SJCRH30 (cell line): ENCODE measurements at places on chromosomes 2 and 18. TPM values are rescaled to one million over a fixed set of nuclear protein-coding genes. Genes with fewer than 3 reads are reported as not detected.

The MRPL33 gene
- 180 and 212 TPM in 2 replicates for total RNA-seq

The FABP1 gene
- 0.32 TPM in 1 of 2 replicates, not detected in the other for total RNA-seq

The CABLES1 gene
- total RNA-seq: 21.9 and 22.8 TPM in 2 replicates

The FAP gene
- 1.1 and 3.6 TPM in 2 replicates for total RNA-seq

The TRPM8 gene
- total RNA-seq: 0.10 and 0.18 TPM in 2 replicates

The LINC00305 gene
- not detected in 2 replicates for total RNA-seq

The ACADL gene
- 1.2 and 1.6 TPM in 2 replicates for total RNA-seq

The NYAP2 gene
- total RNA-seq: 0.46 and 0.69 TPM in 2 replicates

The RNF103 gene
- 23.4 and 29.3 TPM in 2 replicates for total RNA-seq

The LOXL3 gene
- 16.8 and 19.0 TPM in 2 replicates for total RNA-seq

The RBMS1 gene
- 79.2 and 86.6 TPM in 2 replicates for total RNA-seq

The QPCT gene
- total RNA-seq: 3.1 and 3.2 TPM in 2 replicates

The RGPD3 gene
- total RNA-seq: not detected in 2 replicates

DNA sequence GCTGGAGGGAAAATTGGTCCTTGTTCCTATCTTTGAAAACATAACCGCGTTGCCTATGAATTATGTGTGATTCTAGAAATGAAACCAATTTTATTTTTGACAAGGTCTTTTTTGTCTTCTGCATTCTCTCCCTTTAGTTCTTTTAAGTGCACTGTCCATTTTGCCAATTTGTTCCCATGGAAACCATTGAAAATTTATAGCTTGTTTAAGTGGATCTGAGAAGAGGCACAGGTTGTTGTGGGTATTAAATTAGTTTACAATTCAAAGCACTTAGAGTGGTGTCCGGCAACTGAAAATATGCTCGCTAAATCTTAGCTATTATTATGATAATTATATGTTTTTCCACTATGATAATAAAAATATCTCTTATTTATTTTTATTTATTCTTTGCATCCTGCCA lies 107.5 kb upstream of the FSHR start:
- no peak for DNase-seq

DNA sequence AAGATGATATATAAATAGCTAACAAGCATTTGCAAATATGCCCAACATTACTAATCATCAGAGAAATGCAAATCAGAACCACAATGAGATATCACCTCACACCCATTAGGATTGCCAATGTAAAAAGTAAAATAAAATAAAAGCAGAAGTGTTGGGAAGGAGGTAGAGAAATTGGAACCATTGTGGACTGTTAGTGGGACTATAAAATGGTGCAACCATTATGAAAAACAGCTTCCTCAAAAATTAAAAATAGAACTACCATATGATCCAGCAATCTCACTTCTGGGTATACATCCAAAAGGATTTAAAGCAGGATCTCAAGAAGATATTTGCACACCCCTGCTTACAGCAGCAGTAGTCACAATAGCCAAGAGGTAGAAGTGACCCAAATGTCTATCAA lies 99.8 kb upstream of the DAPL1 start:
- DNase-seq: no peak

DNA sequence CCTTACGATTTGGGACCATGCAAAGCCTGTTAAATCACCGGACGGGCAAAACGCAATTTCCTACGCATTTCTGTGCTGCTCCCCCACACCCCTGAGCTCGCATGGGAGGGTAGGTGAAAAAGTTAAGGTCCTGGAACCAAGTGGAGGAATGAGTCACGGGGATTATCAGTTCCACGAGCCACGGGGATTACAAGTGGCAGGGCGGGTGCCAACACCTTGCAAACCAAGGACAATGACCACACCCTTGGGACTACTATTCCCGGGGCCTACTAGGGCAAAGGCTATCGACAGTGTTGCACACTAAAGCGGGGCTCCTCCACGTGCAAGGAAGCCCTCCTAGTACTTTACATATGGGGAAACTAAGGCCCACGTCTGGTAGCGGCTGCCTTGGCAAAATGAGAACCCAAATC lies 447 bp downstream of the RETSAT start:
- DNase-seq: peak; percentile 37

GRCh38 chr2:206341396-206341795 lies 66.9 kb downstream of the ZDBF2 start:
- DNase-seq: no peak

- DNase-seq: no peak
Observed at GRCh38 chr18:58049000-58049688, 5.1 kb downstream of the NEDD4L start.

DNA sequence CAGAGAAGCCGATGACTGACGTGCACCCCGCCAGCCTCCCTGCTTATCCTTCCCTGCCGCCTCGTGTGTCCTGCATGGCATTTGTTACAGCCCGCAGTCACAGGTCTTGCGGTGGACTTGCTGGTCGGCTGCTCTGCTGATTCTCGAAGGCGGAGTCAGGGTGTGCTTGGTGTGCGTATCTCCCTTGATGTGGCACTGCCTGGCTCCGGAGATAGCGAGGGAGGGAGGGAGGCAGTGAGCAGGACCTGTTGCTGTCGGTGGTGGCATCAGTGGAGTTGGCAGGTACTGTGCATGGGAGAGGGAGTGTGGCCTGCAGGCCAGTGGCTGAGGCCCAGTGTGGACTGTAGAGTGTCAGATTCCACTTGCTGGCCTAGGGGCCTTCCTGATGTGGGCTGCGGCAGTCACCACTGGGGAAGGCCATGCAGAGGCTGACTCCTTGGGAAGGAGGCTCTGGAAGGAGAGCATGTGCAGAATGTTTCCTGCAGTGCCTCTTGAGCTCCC lies 198.9 kb downstream of the AGAP1 start:
- no peak for DNase-seq

DNA sequence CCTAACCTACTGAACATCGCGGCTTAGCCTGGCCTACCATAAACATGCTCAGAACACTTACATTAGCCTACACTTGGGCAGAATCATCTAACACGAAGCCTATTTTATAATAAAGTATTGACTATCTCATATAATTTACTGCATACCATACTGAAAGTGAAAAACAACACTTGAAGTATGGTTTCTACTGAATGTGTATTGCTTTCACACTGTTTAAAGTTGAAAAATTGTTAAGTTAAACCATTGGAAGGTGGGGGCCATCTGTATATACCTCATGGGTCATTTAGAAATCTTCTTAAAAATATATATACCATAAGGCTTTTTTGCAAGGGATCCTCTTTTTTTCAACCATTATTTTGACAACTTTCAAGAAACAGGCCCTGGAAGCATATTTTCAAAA lies 16.5 kb downstream of the RNF149 start:
- DNase-seq: no peak

- no peak for DNase-seq
Observed at GRCh38 chr18:10401930-10402329, 52.5 kb upstream of the APCDD1 start.

- no peak for DNase-seq
Observed at GRCh38 chr2:123732563-123732962, 292.5 kb upstream of the CNTNAP5 start.

DNA sequence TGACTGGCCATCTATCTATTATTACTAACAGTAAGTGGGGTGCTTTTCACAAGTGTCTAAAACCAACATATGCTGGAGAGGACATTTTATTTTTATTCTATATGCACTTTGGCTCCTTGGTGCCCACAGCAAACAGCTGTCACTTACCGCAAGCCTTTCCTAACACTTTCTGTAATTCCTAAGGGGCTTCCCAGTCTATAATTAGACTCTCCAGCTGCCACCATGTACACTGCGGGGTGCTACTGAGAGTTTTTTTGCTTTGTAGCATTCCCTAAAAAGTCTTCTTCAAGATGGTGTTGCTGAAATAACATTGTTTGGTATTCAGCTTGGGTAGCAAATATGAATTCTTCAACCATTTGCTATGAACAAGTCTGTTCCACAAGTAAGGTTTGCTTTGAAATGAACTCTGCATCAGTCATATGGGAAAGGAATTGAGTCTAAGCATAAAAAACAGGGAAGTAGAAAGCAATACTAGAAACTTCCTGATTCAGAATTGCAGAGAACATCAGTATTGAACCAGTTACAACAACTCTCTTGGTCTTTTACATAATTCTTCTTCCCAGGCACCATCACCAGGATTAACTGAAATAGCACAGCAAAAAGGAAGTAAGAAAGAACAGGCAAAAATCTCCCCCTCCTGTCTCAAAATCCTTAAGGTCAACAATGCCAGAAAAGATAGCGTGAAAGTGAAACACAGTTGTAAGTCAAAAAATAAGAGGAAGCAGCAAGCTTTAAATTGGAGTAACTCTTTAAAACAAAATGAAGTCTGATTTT lies 28.6 kb downstream of the EPB41L3 start:
- DNase-seq: peak; percentile 39

GRCh38 chr2:230068651-230069055 lies at the start of gene SLC16A14:
SLC16A14 (minus strand) TSS chr2:230068924; CDS start chr2:230059352, 9,572 bp downstream.
- no peak for DNase-seq

DNA sequence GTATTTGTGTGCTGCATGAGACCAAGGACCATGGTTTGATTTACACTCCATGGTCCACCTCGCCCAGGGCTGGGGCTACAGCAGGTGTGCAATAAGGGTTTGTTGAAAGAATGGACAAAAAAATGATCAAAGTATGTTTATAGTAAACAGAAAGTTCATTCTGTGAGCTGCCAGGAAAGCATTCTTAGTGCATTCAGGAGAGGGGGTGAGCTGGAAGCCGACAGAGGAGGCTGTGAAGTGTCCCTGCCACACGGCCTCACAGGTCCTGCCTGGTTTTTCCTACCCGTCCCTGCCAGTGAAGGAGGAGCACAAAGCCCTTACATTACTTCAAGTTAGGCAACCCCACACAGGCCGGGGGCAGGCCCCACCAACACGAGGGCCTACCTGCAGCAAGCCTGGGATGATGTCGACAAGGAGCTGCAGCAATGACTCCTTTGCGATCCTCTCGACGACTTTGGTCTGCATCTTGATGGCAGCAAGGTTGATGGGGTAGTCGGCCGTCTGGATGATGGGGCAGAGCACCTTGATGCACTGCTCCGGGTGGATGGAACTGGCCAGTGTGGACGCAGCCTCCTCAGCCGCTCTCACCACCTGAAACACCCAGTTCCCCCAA lies 63.2 kb upstream of the TFCP2L1 start:
- no peak for DNase-seq

DNA sequence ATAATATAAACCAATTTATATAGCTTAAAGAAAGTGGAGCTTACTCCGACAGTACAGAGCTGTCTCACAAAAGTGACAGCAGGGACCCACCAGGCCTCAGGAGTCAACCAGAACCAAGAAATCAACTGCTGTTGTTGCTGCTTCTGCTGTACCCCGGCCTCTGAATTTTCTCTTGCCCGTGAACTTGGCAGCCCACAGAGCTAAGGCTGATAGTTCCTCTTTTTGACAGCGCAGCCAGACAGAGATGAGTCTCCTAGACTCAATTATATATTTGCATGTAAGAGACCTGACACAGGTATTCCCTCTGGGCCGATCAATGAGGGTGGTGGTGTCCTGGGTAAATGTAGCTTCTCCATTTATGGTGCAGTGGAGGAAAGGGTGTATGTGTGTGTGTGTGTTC lies 109.4 kb downstream of the KCTD1 start:
- DNase-seq: no peak

- DNase-seq: no peak
Observed at GRCh38 chr2:158498749-158499136, 42.0 kb downstream of the PKP4 start.

DNA sequence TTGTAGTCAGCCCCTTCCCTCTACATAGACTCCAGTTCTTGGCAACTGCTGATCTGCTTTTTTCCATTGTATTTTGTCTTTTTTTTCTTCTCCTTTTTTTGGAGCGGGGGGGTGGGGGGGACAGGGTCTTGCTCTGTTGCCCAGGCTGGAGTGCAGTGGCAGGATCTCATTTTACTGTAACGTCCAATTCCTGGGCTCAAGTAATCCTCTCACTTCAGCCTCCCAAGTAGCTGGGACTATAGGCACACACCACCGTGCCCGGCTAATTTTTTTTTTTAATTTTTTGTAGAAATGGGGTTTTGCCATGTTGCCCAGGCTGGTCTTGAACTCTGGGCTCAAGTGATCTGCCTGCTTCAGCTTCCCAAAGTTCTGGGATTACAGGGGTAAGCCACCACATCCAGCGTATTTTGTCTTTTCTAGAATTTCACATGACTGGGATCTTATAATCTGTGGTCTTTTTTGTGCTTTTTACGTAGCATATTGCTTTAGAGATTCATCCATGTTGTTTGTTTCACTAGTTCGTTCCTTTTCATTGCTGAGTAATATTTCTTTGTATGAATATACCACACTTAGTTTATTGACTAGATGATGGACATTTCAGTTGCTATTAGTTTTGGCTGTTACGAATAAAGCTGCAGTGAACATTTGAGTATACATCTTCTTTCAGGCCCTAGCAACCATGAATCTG lies 17.9 kb downstream of the EML4 start:
- DNase-seq: no peak

- DNase-seq: no peak
Observed at GRCh38 chr2:175580652-175581051, 399.1 kb upstream of the ATP5MC3 start.

- DNase-seq: no peak
Observed at GRCh38 chr2:237682151-237682550, 54.8 kb downstream of the LRRFIP1 start.

GRCh38 chr18:24809173-24809950 lies 348.9 kb downstream of the HRH4 start:
- no peak for DNase-seq

DNA sequence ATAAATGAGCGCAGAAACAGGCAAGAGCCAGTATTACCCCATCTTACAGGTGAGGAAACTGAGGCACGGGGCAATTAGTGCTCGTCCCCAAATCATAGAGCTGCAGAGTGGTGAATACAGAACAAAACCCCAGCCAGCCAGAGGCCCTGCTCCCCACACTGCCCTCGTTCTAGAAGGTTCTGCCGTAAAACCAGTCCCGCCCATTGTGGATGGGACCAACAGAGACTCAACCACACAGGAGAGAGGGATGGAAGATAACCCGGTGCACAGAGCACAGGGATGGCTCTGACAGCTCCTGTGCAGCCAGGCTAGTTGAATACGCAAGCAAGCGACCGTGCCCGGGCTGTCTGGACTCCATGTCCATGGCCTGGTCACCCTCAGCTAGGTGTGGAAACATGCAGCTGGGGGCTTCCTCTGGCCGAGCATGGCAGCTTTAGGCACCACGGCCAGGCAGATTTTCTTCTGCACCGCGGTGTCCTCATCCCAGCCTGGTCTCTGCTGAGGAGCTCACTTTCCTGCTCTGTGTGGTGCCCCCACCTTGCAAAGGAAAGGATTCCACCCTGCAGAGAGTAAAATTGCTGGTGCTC lies 146.4 kb downstream of the TPO start:
- no peak for DNase-seq

GRCh38 chr2:112751451-112752197 lies 12.8 kb downstream of the CKAP2L start:
- no peak for DNase-seq

GRCh38 chr2:211413746-211414145 lies 857.3 kb downstream of the CPS1 start:
- DNase-seq: peak; percentile 58

GRCh38 chr18:32577561-32577960 lies 106.9 kb upstream of the GAREM1 start:
- no peak for DNase-seq

DNA sequence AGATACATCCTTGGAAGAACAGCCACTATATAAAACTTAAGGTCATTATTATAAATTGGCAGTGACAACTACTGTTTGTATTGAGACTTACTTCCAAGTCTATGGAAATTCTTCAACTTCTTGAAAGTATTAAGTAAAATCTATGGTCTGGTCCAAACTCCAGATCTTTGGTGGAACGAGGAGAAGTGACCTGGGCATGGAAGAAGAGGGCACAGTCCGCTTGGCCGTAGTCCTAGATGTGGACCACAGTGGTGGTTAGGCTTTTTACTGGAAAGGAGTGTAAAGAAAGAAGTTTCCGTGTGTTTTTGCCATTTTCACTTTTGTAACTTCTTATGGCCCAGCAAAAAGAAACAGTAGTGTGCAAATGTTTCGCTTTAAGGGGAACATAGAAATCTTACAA lies 9.8 kb downstream of the RAB12 start:
- DNase-seq: no peak
